ENCODE measurements at places on chromosomes 1 and 21.

DNA sequence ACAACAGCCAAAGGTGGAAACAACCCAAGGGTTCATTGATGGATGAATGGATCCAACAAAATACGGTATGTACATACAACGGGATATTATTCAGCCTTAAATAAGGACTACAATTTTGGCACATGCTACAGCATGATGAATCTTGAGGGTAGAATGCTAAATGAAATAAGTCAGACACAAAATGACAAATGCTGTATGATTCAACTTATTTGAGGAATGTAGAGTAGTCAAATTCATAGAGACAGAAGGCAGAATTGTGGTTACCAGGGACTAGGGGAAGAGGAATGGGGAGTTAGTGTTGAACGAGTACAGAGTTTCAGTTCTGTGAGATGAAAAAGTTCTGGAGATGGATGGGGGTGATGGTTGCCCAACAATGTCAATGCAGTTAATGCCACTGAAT lies 118.0 kb upstream of the PAXBP1 start:
- DNase-seq, result no peak

DNA sequence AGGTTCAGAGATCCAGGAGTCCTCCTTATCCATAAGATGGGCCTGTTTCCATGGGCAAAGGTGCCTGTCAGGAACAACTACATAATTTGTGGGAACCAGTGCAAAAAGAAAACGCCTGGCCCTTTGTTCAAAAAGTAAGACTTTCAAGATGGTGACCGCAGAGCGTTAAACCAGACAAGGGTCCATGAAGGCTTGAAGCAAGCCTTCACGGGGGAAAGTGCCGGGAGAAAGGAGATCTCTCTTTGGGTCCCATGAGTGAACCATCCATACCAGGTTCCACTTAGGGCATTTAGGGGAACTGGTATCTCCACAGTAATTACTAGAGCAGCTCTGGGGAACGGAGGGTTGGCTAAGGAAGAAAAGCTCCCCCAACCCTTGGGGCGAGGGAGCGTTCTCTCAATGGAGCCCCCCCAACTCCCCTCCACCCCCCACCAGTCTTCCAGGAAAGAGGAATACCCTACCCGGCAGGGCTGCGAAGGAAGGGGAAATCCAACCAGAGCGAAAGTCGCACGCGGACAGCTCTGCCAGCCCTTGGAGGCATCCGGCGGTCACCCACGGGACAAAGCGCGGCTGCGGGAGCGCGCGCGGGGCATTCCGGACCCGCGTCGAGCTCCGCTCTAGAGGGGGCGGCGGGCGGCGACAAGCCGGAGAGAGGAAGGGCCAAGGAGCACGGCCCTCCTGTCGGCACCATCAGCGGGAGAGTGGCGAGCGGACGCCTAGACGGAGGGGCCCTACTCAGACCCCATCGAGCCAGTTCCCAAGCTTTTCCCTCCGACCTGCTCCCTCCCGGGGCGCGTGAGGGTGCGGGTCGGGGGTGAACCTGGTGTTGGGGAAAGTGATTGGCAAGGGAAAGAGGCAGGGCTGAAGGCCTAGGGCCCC lies 687 bp upstream of the RASSF5 start:
- no peak for DNase-seq

GRCh38 chr1:167199656-167200055 lies 21.0 kb upstream of the POU2F1 start:
- DNase-seq, result no peak

GRCh38 chr1:168734946-168735345 lies 5.9 kb upstream of the DPT start:
- DNase-seq, result no peak

DNA sequence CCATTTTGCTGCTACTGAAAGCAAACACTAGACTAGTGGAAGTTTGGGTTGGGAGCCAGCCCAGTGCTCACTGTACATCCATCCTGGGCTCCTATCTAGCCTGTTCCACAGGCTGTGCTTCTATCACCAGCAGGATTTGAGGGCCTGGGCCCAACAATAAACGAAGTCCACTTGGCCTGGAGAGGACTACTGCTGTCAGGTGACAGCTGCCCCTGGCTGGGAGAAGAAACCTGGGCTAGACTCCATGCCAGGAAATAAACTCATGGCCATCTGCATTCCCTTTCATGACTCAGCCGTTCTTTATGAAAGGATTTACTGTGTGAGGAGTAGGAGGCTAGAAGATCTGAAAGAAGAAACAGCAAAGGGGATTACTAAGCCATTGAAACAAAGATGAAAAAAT lies 35.5 kb downstream of the COLGALT2 start:
- DNase-seq, result no peak

Data from stimulated activated CD8-positive, alpha-beta memory T cell treated with anti-CD3 and anti-CD28 coated beads, Interleukin-15, amount 100 ng/mL, for 4 hours (primary cell).